ENCODE measurements at places on chromosomes 7 and 10. TPM values are rescaled to one million over a fixed set of nuclear protein-coding genes. Genes with fewer than 3 reads are reported as not detected.
A peak's percentile ranks its signal among the peaks of the same experiment; 100 is the strongest.

Gene PNLIPRP1
- total RNA-seq, result not detected

DNA sequence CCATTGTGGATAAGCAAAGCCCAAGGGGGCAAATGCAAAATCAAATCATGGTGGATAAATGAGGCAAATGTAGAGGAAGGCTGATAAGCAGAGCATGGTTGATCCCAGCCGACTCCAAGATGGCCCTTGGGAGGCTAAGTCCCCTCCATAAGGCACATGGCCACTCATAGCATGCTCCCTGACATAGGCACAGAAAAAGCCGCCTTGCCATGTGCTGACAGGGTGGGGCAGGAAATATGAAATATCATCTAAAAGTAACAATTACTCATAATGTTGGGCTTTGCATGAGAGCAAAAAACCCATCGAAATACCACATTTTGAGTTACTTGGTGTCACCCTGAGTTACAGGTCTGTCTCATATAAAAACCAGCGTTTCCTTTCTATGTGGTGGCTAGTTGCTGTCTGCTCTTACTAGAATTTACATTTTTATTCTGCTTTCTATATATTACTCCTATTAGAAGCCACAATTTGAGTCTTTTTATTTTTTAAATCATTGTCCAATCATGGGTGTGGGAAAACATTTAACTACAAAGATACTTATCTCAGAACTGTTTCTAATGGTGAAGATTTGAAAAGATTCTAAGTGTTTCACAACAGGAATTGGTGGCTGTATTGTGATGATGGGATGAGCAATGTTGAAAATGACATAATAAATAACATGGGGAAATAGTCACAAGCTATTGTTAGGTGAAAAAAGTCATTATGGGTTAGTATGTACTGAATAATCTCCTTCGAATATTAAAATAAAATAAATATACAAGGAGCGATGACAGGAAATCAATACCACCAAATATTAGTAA, 102.7 kb downstream of the CUBN start:
- no peak for DNase-seq

- no peak for DNase-seq
Observed at GRCh38 chr7:96090756-96091155, 231.1 kb downstream of the SLC25A13 start.

DNA sequence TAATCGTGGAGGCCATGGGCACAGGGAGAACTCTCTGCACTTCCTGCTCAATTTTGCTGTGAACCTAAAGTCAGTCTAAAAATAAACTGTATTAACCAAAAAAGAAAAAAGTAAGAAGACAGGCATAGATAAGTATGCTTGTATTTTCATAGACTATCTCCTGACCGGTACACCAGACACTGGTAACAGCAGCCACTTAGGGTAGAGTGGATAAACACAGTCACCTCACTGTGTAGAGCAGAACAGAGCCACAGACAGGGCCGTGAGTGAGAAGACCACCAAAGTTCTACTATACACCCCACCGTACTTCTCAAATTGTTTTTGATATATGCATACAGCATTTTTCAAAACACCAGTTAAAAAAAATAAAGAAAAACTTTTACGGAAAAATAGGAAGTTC, 25.0 kb downstream of the NUDCD3 start:
- no peak for DNase-seq

DNA sequence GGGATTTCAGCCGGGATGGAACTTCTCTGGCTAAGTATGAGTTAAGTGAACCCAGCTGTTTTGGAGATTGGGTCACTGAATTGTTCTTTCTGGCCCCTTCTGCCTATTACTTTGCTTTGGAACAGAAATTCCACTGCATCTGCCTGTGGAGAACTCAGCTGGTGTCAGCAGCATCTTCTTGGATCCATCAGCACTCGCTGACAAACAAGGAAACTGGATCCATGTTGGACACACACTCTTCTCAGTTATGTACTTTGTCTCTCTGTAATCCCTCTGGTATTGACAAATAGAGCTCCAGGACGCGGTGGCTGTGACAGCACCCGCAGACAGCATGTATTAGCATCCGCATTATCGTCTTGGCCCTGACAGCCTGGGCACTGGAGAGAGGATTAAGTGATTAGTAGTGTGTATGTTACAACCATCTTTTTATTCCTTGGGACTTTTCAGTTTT, 73.0 kb upstream of the BMPER start:
- DNase-seq, result no peak

GRCh38 chr7:33185786-33186185, 56.4 kb downstream of the BBS9 start:
- DNase-seq, result no peak

Gene HECTD2
- 4.1 TPM for total RNA-seq

GRCh38 chr10:121309164-121309563, 289.1 kb downstream of the FGFR2 start:
- DNase-seq, result no peak

DNA sequence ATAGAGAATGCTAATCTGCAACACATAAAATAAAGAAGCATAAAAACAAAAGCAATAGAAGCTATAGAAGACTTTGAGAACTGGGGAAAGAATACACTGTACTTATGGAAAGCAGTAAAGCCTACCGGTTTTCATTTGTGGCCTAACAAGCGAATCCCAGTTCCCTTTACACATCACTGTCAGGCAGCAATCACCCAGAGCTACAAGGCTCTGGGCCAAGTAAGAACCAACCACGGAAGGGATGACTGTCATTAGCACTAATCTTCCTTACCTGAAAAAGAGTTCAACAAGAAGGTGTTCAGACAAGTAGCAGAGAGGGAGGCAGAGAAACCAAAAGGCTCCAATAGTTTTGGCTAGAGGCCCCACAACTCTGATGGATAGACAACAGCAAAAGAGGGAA, 15.0 kb downstream of the CCDC6 start:
- DNase-seq, result no peak

GRCh38 chr10:18229826-18230225, 89.6 kb downstream of the CACNB2 start:
- no peak for DNase-seq

Gene CPEB3
- 0.58 TPM for total RNA-seq

DNA sequence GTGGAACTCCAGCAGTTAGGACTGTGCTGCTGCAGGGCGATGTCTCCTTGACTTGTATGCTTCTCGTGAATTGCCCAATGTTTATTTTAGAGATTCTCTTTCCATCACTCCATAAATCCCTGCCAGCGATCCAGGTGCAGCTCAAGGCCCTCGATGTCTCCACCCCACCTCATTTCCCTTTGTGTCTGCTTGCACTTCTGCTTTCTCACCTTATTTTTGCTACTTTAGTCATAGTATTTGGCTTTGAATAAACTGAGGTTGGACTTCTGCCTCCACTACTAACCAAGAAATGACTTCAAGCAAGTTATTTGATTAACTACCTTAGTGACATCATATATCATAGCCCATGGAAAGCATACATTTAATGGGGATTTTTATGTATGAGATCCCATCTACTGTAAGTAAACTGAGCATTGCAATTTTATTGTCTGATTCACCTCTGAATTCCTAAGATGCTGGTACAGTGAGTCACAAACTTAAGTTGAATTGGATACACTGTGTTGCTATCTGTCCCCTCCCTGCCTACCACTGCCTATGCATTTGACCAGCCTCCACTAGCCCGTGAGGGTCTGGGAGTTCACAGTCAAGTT, 255.8 kb downstream of the ABCA13 start:
- peak; percentile 2 for DNase-seq

GRCh38 chr10:101090597-101090996, 28.8 kb downstream of the KAZALD1 start:
- DNase-seq, result no peak

- DNase-seq, result no peak
Observed at GRCh38 chr7:154577141-154577873, 425.6 kb downstream of the PAXIP1 start.

- no peak for DNase-seq
Observed at GRCh38 chr10:13485623-13486022, 43.2 kb downstream of the BEND7 start.

GRCh38 chr10:71940752-71941151, 23.4 kb upstream of the CHST3 start:
- no peak for DNase-seq

Gene ELOVL3
- total RNA-seq, result 0.07 TPM

Gene GHRHR
- total RNA-seq, result not detected

Gene C10orf67
- 0.43 TPM for total RNA-seq

DNA sequence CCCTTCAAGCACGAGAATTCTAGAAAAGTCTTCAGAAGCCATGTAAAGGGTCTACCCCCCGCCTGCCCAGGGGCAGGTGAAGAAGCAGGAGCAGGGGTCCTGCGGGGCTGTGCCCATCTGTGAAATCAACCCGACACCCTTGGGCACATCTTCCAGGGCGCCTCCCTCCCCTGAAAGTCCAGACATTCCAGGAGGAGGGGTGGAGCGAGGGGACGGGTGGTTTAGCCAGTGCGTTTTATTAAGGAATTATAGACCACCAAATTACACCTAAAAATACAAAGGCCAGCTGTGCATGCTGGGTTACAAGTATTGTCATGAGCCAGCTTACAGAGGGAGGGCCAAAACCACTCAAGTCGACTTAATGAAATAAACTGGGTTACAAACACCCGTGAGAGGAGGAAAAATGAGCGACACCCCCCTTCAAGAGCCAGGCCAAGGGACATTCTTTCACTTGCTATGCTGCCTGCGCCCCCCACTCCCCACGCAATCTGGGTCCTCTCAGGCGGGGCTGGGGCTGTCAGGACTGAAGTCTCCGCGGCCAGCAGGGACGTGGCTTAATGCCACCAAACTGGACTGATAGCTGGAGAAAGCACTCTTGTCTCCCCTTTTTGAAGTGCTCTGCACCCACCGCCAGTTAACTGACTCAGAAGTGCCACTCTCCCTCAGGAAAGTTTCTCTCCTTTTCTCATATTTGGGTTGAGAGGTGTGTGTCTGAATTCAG, 360.3 kb downstream of the FRMD4A start:
- no peak for DNase-seq

GRCh38 chr7:2036786-2037185, 196.0 kb downstream of the MAD1L1 start:
- DNase-seq, result no peak

DNA sequence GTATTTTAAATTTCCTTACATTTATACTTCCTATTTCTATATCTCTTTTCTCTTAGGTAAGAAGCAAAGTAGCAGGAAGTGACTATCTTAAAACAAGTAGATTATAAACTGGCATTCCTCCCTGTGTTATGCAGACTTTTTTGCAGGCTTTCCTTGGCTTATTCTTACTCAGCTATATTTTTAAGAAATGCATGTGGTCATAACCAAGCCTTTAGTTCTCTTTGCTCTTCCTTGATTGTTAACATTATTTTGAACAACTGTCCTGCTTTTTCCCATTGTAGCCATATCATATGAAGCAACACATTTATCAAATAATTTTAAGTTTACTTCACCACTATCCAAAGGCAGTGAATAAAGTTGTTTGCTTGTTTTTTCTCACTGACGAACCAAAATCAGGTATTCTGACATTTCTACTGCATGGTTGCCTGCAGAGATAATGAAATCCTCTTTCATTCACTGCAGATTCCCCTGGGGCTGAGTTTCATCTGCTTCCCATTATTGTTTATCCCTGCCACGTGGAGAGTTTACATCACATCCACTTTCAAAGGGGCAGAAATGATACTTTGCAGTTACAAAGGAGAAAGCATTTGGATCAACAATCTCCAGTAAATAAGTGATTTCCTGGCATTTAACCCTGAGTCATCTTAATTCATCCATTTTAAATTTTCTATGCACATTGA, 389.9 kb upstream of the SEMA3C start:
- DNase-seq, result no peak

- no peak for DNase-seq
Observed at GRCh38 chr7:70210936-70211310, 612.6 kb downstream of the AUTS2 start.

DNA sequence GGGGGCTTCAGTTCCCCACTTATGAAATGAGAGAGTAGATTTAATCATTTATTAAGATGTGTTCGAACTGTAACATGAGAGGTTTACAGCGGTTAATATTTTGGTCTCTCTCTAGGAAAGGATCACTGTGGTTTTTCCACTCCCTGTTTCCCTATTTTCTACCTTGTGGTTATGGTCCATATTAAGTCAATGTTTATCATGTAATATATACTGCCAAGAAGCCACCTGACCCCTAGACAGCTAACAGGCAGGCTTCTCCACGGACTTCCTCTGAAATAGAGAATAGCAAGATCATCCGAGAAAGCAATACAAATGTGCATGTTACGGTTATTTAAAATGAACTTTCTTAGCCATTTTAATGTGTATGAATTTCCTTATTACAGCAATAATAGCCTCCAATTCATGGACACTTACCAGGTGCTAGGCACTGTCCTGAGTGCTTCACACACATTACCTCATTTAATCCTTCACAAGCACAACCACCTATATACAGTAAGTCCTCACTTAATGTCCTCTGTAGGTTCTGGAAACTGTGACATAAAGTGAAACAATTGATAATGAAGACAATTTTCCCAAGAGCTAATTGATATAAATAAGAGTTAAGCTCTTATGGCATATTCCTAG, 835 bp upstream of the COL28A1 start:
- DNase-seq, result no peak

GRCh38 chr7:131371411-131371810, 43.7 kb downstream of the MKLN1 start:
- DNase-seq, result no peak

- DNase-seq, result no peak
Observed at GRCh38 chr7:150520145-150520544, 5.5 kb downstream of the GIMAP7 start.

- no peak for DNase-seq
Observed at GRCh38 chr10:14555807-14556206, 218.9 kb downstream of the FAM107B start.

- DNase-seq, result no peak
Observed at GRCh38 chr7:88398459-88398858, 91.8 kb upstream of the STEAP4 start.

DNA sequence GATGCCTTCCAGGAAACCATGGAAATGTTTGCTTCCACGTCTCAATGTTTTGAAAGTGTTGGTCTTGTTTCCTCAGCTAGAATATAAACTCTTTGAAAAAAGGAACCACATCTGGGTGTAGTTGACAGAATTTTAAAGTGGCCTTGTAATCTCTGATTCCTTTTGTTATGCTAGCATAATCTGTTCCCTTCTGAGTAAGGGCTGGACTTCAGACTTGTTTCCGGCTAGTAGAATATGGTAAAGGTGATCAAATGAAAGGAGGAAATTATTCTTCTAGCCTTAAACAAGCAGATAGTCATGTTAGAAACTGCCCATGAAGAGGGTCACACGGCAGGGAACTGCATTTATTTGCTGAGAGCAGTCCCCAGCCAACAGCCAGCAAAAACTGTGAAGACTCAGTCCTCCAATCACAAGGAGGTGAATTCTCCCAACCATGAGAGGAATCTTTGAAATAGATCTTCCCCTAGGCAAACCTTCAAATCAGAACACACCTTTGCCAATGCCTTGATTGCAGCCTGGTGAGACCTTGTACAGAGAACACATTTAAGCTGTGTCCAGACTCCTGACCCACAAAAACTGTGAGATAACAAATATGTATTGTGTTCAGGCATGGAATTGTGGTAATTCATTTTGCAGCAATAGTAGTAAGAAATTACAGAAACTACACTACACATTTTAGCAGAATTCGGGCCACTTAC, 316.9 kb upstream of the SP8 start:
- no peak for DNase-seq

DNA sequence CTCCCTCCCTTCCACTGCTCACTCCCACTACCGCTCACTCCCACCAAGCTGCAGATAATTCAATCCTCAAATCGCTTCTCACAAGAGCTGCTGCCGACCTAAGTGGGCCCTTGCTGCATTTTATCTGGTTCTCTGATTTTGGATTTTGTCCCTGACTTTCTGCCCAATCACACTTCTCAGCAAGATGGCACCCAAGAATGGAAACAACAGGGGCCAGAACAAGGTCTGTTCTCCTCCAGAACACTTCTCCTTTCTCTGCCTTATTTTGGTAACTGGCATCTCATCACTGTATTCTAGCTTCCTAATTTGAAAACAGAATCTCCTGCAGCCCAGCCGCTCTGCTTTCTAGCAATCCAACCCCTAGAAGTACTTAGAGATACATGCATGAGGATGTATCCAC, 172.8 kb downstream of the GRID1 start:
- no peak for DNase-seq

Measured in epithelial cell of proximal tubule (primary cell).